ENCODE measurements at places on chromosomes 6 and 20.

GRCh38 chr20:4800131-4800530 lies 78.4 kb downstream of the PRND start:
- DNase-seq, result no peak

- DNase-seq, result no peak
These were observed 106.9 kb downstream of the SLC22A3 start for GRCh38 chr6:160455081-160455480.

DNA sequence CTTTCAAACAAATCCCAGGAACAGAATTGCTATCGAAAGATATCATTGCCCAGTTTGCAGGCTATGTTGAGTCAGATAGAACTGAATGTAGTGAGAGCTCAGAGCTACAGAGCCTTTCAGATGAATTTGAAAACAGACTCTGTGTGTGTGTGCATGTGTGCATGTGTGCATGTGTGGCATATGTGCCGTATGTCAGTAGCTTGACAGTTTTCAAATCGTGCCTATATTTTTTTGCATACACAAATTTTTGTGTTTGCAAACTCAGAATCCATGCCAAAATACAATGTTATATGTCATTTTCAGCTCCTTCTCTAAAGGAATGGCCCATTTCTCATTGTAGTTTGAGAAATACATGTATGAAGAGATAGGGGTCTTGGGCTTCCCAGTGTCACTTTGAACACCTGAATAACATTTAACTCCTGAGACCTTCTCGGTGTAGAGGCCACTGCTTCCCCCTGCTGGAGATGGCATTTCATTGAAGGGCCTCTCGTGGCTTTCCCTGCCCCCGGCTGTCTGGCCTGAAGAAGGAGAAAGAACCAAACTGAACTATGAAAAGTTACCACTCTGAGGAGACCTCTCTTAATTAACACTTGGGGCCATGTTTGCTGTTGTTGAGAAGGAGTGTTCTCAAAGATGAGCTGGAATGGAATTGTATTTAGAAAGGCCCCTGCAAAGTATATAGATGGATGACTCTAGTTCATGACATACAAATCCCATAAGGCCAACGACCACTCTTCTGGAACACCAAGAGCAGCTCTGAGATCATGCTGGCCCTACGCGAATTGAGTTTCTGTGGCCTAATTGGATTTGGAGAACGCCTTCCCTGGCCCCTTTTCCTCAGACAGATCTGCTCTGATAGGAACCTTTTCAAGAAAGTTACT lies 58.7 kb downstream of the VAPB start:
- DNase-seq, result peak; percentile 12

DNA sequence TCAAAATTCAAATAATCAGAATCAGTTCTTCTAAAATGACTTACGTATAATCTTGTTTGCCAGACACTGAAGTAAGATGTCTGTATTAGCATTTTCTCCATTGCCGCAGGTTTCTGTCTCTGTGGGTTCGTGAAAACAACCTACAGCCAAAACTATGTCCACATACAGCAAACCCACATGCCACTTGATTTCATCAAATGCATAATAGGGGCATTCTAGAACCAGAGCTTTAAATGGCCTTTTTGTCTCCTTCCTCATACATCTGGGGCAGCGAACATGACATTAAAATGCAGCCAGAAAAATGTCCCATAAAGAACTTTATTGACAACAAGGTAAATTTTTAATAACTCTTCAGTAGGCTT lies 90.2 kb upstream of the QKI start:
- DNase-seq, result no peak

DNA sequence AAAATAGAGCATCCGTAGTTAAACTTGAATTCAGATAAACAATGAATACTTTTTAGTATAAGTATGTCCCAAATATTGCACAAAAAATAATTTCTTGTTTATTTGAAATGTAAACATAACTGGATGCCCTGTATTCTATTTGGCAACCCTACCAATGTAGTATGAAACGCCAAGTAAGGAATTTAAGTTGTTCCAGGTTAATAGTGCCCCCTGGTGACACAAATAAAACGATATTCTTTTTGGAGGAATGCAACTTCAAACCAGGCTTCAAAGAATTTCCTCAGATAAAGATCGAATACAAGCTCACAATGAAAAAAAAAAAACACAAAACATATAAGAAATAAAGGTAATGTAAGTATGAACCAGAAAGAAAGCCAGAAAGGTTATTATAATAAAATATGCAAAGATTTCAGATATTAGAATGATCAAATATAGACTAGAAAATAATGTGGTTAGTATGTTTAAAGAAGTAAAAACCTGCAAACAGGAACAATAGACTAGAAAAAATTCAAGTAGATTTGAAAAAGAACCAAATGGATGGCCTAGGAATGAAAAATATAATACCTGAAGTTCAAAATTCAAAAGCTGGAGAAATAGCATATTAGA lies 18.4 kb upstream of the AKAP7 start:
- no peak for DNase-seq

DNA sequence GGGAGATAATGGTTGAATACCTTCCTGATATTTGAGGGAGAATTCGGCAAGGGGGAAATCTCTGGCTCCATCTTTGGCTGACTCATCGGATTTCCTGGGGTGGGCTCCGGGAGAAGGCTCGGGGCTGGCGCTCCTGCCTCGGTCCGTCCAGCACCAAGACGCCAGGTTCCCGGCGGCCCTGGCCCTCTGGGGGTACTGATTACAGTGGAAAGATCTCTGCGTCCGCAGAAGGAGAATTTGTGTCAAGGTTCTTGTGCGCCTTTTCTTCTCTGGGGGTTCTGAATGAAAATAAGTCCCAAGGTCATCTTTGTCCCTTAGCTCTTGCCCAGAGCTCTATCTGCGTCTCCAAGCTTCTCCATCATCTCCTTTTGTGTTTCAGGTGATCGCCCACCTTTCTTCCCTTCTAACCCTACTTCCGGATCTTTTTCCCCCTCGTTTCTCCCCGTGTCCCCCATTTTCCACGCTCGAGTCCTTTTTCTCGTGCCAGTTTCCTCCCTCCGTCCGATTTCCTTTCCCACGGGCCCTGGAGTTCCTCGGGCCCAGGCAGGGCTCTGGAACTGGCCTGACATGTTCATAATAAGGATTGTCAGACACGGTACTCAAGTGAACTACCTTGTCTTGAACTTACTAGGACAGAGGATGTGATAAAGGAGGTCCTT lies 11.6 kb downstream of the NRN1 start:
- DNase-seq, result no peak

- no peak for DNase-seq
These were observed 91.1 kb upstream of the BTN3A2 start for GRCh38 chr6:26273673-26274588.

GRCh38 chr6:41561931-41562911 lies 16.0 kb downstream of the FOXP4 start:
- no peak for DNase-seq

- no peak for DNase-seq
These were observed 69.8 kb upstream of the PHACTR2 start for GRCh38 chr6:143607974-143608373.

DNA sequence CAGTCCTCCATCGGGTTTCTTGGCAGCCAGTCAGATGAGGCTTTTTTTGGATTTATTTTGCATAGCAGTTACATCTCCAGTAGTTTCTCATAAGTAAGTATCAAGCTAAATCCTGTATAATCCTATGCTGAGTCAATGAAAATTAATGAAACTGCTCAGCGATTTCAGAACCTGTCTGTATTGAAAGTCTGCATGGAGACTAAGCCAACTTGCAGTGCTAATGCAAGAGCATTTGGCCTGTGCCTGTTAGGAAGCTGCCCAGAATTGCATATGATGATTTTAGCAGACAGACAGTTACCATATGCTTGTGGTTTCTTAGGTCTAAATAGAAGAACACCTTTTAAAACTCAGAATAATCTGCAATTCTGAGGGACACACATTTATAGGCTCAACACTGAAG lies 25.2 kb upstream of the LRRN4 start:
- no peak for DNase-seq

- no peak for DNase-seq
These were observed 38.5 kb downstream of the ARFGEF2 start for GRCh38 chr20:48959899-48960550.

GRCh38 chr6:56739836-56740815 lies 97.4 kb upstream of the DST start:
- no peak for DNase-seq

- DNase-seq, result no peak
These were observed 54.8 kb downstream of the ADGRB3 start for GRCh38 chr6:68689910-68690309.

DNA sequence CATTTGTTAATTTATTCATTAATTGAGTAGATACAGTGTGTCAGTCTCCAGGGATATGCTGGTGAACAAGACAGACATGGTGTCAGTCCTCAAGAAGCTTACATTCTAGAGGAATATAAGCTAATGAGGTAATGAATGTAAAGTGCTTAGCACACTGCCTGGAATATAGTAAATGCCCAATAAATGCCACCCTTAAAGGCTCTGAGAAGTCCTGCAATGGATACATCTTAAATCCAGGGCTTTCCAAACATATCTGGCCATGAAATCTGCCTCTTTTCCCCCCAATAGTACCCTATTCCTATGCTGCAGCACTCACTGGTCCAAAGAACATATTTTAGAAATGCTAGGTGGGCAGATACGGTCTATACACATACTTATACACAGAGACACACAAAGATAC lies 49.2 kb upstream of the CTNNBL1 start:
- no peak for DNase-seq

- DNase-seq, result no peak
These were observed 25.1 kb upstream of the CMTR1 start for GRCh38 chr6:37407948-37408347.

DNA sequence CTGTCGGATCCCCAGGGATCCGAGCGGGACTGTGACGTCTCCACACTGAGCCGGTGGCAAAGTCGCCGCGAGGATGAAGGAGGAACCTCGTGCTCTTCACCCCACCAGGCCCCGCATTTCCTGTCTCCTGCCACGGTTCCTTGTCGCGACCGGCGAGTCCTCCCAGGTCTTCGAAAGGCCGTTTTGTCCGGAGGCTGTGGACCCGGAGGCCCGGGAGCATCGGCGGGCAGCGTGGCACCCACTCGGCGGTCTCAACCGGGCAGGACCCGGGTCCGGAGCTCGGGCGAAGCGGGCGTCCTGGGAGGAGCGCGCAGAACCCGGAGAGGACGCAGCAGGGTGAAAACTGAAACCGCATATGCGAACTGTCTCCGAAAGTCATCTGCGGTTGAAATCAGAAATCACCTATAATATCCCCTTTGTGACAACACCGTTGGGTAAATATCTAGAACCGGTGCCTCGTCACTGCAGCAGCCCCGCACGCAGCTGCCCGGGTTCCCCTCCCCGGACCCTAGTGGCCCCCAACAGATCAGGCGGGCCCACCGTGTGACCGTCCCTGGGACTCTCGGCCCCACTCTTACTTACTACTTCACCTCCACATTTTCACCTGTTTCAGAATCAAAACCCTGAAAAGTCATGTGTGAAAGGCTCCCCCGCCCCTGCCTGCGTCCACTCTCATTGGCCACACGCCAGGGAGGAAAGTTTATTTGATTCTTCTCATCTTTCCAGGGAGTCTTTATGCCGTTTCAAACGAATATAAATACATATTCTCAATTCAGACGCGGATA lies 3.1 kb upstream of the ULBP2 start:
- DNase-seq, result no peak

DNA sequence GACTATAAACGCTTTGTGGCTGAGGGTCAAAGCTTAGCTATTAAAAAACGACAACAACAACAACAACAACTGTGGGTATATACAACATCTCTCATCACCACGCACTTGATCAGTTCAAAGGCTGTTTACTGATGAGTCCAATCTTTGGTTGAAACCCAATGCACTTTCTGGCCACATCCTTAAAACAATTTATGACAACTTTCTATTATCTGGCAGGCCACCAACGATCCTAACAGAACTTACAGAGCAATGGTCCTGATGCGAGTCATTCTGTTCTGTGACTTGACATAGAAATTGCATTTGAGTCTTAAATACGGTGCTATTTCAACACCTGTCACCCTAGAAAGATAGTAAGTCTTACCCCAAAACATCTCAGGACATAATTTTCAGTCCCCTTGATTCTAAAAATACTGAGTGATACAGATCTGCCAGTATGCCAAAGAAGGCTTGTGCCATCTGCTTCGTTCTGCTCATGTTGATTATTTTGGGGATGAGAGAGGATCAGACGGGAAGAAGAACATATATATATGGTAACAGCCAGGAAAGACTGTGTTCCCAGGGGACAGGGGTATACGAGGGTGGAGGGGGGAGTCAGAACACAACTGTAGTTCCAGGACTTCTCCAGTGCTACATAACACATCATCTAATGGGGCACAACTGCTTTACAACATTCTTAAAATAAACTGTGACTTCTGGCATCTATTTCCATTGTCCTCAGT lies 55.8 kb downstream of the PLAGL1 start:
- no peak for DNase-seq

DNA sequence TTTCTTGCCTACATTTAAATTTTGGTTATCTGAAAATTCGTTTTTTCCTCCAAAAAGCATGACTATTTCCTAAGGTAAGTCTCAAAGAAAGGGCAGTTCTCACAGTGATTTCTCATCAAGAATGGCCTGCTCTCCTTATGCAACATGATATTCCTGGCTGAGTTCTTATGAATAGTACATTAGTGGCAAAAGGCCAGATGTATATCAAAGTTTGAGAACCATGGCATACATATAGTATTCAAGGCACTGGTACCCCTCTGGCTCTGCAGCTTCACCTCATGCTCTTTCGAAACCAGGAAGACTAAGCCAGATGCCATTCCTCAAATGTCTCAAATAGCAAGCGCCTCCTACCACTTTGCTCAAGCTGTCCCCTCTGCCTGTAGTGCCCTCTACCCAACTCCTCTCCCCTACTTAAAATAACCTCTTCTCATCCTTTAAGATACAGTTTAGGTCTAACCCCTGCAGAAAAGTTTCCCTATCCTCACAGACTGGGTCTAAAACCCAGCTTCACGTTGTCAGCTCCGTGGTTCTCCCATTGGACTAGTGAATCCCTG lies 280.3 kb downstream of the HACE1 start:
- DNase-seq, result no peak

- no peak for DNase-seq
These were observed 41.9 kb upstream of the TAB2 start for GRCh38 chr6:149275621-149276020.

DNA sequence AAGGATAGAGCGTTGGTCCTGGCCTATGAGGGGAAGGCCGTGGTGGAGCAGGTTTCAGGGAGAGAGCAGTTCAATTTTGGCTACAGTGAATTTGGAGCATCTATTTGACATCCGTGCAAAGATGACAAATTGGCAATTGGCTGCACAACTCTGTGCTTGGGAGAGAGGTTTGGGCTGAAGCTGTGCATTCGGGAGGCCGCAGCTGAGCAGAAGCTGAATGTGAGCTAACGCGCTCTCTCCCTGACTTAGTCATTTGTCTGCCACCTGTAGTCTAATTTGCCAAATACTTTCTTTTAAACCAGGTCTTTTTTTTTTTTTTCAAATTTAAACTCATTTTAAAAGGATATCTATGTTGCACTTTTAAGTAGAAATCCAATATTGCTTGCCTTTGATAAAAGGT lies 78.8 kb downstream of the PHACTR3 start:
- DNase-seq, result no peak

DNA sequence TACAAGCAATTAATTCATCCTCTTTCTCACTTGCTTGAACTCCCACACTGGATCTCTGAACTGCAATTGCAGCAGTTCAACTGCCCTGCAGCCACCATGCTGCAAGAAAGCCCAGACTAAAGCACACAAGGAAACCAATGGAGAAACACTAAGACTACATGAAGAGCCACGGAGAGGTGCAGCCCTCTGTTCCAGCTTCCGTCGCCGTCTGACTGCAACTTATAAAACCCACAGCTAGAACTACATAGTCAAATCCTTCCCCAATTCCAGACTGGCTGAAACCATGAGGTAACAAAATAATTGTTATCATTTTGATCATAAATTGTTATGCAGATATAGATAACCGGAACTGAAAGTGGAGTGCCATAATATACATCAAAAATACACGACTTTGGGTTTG lies 21.1 kb upstream of the THEMIS start:
- DNase-seq, result no peak
